Naive thymus-derived CD4-positive, alpha-beta T cell (primary cell): ENCODE measurements at places on chromosomes 7 and 10. TPM values are rescaled to one million over a fixed set of nuclear protein-coding genes. Genes with fewer than 3 reads are reported as not detected.

The TMEM270 gene
- not detected for total RNA-seq

The MYOF gene
- total RNA-seq: 31.2 TPM

The FEZF1 gene
- total RNA-seq: not detected

The YAE1 gene
- total RNA-seq: 28.9 TPM

The PHYHIPL gene
- total RNA-seq: not detected

The LEP gene
- total RNA-seq: not detected

The NEUROG3 gene
- not detected in 2 replicates for total RNA-seq

The CACNB2 gene
- total RNA-seq: not detected
